ENCODE measurements at places on chromosomes 13 and 19.

DNA sequence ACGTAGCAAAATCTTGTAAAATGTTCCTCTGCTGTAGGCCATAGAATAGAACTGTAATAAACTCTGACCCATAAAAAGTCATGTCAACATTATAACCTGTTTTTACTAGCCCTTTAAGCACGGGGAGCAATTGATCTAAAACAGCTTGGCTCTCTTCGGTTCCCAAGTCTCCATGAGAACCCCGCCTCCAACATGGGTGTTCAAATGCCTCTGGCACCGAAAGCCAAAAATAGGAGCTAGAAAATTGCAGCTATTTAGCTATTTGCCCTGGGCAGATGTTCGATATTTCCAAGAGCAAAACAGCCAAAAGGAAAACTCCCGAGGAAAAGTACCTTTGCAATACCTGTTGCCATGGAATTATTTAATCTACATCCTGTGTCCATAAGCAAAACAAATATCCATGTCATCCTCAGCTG, 563.1 kb downstream of the EFNB2 start:
- no peak for ATAC-seq

DNA sequence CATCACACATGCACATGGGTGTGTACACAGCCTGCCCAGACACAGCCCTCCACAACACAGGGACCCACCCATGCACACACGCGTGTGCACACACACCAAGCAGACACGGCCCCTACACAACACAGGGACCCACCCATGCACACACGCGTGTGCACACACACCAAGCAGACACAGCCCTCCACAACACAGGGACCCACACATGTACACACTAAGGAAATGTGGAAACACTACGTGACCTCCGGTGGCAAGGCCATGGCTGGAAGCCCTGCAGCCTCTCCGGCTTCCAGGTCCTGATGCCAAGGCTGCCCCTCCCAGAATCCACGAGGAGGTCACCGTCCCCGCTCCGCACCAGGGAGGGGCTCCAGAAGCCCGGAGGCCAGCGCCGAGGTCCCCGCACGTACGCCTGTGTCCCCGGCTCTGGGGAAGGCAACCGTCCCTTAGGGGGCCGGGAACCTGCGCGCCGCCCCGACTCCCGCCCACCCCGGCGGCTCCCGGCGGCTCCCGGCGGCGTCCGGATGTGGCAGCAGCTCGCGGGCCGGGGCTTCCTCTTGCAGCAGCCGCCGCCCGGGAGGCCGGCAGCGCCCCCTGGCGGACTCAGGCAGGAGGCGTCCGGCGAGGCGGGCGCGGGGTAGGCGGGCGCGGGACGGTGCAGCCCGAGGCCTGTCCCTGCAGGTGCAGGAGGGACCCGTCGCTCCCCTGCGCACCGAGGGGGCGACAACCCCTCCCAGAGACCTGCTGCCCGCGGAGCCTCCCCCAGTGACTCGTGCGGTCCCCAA, 29.8 kb upstream of the GRTP1 start:
- ATAC-seq: peak; percentile 97

GRCh38 chr13:111292710-111293485, 27.5 kb upstream of the TEX29 start:
- no peak for ATAC-seq

GRCh38 chr13:111912453-111912866, 154.5 kb upstream of the SOX1 start:
- ATAC-seq: no peak

DNA sequence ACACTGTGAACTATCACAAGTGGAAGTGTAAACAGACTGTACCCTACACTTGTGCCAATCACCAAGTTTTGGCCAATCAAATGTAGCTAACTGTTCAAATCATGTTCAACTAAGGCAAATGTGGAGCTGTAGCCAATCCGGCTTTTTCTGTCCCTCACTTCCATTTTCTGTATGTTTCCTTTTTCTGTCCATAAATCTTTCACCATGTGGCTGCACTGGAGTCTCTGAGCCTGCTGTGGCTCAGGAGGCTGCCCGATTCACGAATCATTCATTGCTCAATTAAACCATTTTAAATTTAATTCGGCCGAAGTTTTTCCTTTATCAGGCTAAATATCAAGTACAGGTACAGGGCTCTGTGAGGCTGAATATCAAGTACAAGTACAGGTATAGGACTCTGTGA, 216.5 kb downstream of the RFC3 start:
- no peak for ATAC-seq

DNA sequence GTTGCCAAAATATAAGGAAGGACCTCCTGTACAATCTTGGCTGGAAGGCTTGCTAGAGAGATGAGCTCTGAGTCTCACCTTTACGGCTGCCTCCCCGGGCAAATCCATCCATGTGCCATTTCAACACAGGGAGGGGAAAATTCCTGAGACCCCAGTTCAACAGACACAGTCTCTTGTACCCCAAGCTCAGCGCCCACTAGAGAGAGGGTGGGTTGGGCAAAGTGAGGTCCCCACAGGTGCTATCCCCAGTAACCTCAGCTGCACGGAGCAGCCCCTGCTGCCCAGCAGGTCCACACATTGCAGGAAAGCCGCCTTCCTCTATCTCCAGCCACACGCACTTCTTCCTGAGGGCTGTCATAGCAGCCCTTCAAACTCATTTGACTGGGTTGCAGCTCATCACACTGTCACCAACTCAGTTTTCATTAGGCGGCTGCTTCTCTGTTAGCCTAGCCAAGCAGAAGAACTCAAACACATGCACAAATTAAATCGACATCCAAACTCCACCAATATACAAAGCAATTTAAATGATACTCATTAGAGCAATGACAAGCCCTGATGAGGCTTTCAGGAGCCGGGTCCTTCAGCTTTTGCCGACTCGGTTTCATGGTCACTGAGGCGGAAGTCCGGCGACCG, 80.4 kb downstream of the TSHZ3 start:
- no peak for ATAC-seq

- peak; percentile 63 for ATAC-seq
Measured at GRCh38 chr13:24625331-24625731, 54.9 kb upstream of the ATP12A start.

- peak; percentile 59 for ATAC-seq
Measured at GRCh38 chr19:2327773-2328400, 499 bp downstream of the LSM7 start.

DNA sequence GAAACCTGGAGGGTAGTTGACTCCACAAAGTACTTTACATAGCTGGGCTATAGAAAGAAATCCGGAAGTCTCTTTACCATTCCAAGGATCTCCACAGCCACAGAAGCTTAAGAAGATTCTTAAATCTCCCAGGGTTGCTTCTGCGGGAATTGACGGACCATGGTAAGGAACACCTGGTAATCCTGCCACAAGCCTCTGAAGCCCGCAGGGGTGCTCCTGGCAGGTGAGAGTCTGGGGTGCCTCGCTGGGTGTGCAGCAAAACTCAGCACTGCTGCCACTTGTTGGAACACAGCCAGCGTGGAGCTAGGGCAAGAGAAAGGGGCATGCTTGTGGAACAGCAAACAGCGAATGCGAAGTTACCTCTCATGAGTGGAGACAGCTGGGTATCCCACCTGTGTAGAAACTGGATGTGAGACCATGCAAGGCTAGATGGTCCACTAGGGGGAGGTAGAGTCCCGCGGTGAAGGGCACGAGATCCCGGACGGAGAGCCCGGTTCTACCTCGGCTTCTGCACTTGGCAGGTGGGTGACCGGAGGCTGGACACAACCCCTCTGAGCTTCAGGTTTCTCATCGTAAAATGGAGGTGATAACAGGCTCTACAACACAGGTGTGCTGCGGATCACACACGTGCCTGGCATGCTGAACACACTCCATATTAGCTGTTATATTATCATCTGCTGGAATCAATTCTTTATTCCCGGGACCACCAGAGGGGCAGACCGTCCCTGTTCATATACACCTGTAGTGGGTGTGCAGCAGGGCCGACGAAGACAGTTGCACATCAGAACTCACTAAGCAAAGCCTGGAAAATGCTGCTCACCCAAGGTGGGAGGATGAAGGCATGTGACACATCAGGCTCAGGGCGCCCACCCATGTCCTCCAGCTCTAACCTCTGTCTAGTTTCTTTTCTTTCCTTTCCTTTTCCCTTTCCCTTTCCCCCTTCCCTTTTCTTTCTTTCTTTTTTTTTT, 24.1 kb upstream of the UBAC2 start:
- ATAC-seq: peak; percentile 88

DNA sequence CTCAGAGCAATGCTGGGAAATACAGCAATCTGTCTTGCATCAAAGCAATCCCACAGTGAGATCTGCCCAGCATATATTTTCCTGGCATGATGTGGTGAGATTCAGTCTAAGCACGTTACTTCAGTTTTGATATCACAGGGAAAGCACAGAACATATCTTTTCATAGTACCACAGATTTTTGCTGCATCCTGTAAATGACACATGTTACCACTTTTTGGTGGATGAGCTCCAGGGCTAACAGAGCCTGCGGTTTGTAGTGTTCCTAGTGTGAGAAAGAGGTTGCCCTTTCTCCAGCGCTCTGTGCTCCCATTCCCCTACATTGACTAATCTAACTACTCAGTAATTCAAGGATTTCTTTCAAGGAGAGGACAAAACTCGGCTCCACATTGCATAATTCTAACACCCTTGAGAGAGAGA, 409.0 kb downstream of the GPC6 start:
- ATAC-seq: no peak

DNA sequence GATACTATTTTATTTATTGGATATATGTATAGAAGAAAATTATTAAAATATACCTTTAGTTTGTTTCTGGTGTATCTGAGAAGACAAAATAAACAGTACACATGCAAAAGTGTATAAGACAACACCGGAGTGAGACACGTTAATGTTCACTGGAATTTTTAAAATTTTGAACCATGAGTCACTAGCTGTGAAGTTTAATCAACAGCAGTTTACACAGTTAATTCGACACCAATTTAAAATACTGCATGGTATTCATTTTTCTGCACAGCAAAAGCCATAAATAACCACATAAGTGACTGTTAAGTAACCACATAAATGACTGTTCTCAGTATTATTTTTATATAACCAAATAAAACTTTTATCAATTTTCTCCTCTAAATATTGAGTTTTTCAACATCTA, 418.7 kb upstream of the NBEA start:
- no peak for ATAC-seq

DNA sequence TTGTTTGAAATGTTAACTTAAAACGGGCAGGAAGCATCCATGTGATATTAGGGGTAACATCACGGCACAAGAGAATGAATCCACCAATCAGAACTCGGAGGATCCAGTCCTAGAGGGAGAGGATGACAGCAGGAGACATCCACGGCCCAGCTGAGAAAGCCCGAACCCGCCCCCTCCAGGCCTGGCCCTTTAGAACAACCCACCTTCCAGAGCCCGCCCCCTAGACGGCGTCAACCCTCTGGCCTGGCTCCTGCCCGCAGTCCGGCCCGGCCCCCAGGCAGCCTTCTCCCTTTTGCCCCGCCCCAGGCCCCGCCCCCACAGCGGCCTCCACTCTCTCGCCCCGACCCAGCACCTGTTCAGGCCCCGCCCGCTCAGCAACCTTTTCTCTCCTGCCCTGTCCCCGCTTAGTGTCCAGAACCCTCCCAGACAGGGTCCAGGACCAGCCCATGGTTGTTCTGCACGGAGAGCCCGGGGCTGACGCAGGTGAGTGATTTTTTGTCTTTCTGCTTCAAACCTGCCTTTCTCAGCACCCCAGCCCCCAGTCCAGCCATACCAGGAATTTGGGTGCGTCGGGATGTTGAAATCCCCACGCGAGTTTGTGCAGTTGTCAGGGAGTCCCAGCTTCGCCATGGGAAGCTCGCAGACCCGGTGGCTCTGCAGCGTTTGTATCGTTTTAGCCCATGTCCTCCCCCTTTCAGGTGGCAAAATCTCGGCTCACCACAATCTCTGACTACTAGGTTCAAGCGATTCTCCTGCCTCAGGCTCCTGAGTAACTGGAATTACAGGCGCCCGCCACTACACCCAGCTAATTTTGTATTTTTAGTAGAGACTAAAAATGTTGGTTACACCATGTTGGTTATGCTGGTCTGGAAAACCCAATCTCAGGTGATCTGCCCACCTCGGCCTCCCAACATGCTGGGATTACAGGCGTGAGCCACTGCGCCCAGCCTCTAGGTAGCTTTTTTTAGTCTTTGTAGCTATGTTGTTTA, 16.1 kb downstream of the ZNF816 start:
- no peak for ATAC-seq

DNA sequence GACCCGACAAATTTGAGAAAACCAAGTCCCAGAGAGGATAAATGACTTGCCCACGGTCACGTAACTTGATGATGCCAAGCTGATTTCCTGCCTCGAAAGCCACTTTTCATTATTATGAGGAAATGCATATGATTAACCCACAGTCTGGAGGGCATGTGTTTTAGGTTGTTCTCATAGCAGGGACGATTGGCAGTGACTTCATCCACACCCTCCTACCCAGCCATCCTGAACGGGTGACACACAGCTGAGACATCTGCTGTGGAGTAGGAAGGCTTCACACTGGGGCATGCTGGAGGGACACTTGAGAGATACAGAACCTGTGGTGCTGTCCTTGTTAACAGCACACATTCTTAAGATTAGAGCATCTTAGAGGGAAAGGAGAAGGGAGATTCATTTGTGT, 65.4 kb upstream of the WDFY2 start:
- ATAC-seq: no peak

DNA sequence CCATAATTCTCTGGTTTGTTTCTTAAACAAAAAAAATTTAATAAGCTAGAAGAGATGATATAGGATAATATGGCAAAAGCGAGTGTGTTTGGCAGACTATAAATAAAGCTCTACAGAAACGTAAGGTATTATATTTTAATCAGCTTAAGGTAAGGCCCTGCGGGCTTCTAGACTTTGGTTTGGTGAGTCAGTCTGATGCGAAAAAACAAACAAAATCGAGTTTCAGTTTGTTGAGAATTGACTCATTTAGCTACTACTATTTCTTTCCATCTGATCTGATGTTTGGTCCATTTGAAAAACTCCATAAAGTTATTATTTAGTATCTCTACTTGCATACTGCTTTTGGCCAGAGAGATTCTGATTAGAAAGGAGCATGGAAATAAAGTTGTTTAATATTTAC, 138.0 kb downstream of the MIPEP start:
- no peak for ATAC-seq

- no peak for ATAC-seq
Measured at GRCh38 chr13:32142956-32143375, 111.4 kb downstream of the FRY start.

DNA sequence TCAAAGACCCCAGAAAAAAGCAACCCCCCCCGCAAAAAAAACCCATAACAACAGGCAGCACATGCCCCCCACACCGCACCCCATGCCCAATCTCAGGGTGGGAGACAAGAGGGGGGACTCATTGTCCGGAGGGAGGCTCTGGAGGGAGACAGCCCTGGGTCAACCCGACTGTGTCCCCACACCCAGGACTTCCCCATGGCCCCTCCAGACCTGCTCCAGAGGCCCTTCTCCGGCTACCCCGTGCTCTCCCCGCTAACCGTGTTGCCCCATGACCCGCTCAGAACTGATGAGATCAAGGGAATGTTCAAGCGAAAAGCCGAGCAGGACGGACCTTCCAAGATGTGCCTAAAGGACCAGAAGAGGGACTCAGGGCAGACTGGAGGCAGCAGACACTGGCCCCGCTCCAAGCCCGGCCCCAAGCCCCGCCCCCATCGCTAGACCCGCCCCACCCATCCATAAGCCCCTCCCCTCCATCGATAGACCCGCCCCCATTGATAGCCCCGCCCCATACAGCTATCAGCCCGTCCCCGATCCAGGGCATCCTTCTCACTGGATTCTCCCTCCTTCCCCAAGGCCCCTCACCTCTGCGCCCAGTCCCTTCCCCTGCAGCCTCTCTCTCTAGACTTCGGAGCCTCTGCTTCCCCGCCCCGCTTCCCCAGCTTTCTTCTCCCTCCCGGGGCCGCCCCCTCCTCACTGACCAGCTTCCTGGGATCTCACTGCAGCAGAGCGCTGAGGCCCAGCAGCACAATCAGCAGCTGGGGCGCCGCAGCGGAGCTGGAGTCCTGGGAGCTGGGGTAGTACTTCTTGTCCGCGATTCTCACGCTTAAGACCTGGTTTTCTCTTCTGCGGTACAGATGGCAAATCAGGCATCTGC, 2.2 kb downstream of the BST2 start:
- no peak for ATAC-seq
